ENCODE measurements at places on chromosomes 2 and 18. TPM values are rescaled to one million over a fixed set of nuclear protein-coding genes. Genes with fewer than 3 reads are reported as not detected.

The CROCC2 gene
- total RNA-seq = 3.4 TPM

The SERPINB7 gene
- not detected for total RNA-seq

The TSHZ1 gene
- total RNA-seq = 17.0 TPM

The DNAJC5G gene
- total RNA-seq = not detected

The ERICH2 gene
- 8.5 TPM for total RNA-seq
